ENCODE measurements at places on chromosomes 5 and 9. TPM values are rescaled to one million over a fixed set of nuclear protein-coding genes. Genes with fewer than 3 reads are reported as not detected.

DNA sequence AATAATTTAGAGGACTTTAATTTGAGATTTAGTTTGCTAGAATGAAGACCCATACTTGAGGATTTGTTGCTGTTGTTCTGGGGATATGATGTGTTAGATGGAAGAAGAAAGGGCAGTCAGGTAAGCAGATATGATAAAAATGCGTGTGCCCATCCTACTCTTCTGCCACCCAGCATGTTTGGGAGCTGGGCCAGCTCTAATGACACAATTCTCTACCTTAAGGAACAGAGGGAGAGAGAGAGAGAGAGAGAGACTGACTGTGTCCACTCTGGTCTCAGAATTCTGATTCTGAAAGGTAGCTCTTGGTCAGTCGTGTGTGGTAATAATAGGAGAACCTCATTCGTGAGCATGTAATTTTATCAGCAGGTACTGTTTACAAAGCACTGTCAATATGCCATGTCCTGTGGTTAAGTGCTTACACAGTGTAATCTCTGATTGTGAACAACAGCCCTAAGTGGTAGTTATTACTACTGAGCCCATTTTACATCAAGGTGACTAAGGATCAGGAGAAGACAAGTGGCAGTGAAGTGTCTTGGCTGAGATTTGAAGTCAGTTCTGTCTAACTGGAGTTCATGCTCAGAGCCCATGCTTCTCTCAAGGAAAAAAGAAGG is 307.4 kb upstream of the SEMA6A start:
- DNase-seq = no peak
- no peak overlapping the region for H3K27ac ChIP-seq
- no peaks in the 10 kb centered on the region for H3K36me3 ChIP-seq

- H3K4me3 ChIP-seq = peak overlapping the region; percentile 45
- H3K27ac ChIP-seq = no peak overlapping the region
- peaks cover 2% of the 10 kb centered on the region for H3K36me3 ChIP-seq
- peaks cover 9% of the 10 kb centered on the region for H3K4me1 ChIP-seq
These were observed 20.0 kb downstream of the APC start for GRCh38 chr5:112757468-112758208.

GRCh38 chr5:55694152-55694830 is 17.8 kb downstream of the SLC38A9 start:
- H3K36me3 ChIP-seq = no peaks in the 10 kb centered on the region
- no peak for DNase-seq
- no peak overlapping the region for H3K27ac ChIP-seq
- no peaks in the 10 kb centered on the region for H3K27me3 ChIP-seq
- H3K4me1 ChIP-seq = peaks cover 10% of the 10 kb centered on the region

DNA sequence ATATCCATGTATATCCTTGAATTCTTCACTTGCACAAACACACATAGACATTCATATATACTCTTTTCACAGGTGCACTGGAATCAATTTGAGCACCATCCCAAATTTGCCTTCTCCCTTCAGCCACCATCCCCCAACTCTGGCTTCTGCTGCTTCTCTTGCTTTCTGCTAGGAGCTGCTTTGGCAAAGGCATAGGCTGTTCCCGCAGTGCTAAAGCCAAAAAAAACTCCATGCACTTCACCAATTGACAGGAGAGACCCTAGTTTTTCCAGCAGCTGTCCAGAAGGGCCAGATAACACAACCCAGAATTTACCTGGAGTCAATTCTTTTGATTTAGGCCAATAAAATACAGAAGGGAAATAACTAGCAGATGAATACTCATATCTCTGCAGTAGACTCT is 251.3 kb downstream of the NR2F1-AS1 start:
- no peaks in the 10 kb centered on the region for H3K27me3 ChIP-seq
- H3K36me3 ChIP-seq = no peaks in the 10 kb centered on the region
- H3K27ac ChIP-seq = no peak overlapping the region
- no peak overlapping the region for H3K4me3 ChIP-seq
- H3K4me1 ChIP-seq = peaks cover 10% of the 10 kb centered on the region
- DNase-seq = no peak

DNA sequence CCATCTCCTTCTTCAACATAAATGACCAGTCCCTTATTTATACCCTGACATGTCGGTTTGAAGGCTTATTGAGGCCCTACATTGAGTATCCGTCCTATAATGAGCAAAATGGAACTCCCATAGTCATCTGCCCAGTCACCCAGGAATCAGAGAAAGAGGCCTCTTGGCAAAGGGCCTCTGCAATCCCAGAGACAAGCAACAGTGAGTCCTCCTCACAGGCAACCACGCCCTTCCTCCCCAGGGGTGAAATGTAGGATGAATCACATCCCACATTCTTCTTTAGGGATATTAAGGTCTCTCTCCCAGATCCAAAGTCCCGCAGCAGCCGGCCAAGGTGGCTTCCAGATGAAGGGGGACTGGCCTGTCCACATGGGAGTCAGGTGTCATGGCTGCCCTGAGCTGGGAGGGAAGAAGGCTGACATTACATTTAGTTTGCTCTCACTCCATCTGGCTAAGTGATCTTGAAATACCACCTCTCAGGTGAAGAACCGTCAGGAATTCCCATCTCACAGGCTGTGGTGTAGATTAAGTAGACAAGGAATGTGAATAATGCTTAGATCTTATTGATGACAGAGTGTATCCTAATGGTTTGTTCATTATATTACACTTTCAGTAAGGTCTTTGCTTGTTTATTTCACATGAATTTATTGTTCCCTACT is 38.2 kb upstream of the BTNL3 start:
- no peak overlapping the region for H3K27ac ChIP-seq
- no peak for DNase-seq
- H3K36me3 ChIP-seq = no peaks in the 10 kb centered on the region
- H3K4me1 ChIP-seq = no peaks in the 10 kb centered on the region
- H3K27me3 ChIP-seq = no peaks in the 10 kb centered on the region
- no peak overlapping the region for H3K4me3 ChIP-seq

The OMD gene
- total RNA-seq = 200 TPM

The TMEM161B gene
- total RNA-seq = 9.7 TPM

Measured in thoracic aorta (tissue), 2 donors.